NCI-H187 treated with DMSO at 0.1 percent for 48 hours (cell line): ENCODE measurements at places on chromosomes 1 and 21.

GRCh38 chr1:110136911-110137310 is 13.4 kb upstream of the SLC6A17 start:
- DNase-seq = peak; percentile 88

DNA sequence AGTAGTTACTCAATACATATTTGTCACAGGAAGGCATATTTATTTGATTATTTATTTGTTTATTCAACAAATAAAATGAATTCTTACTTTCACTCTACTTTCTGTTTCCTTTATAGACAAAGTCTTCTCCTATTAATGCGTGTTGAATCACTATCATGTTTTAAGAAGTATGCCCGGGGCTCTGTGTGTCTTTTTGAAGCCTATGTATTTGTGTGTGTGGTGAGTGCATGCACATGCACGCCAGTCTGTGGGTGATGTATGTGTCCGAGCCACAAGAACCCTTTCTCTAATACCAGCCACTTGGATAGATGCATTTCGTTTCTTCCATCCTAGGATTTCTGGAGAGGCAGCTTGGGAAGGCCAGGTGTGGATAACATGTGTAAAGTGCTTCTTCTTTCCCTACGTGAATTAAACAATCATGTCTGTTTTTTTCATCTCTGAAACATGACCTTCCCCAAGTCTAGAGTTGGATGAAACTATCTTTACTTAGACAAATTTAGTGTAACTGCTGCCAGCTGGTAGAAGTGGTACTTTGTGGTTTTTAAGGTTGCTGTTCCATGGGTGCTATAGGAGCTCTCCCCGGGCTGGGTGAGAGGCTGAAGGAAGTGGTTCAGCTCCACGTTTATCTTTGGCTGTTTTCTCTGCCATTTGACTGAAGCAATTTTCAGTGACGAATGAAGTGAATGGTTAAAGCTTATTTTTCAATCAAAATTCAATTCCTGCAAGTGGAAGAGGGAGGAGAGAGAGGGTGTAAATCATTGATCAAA is 46.8 kb upstream of the PPM1J start:
- peak; percentile 82 for DNase-seq

GRCh38 chr1:218507355-218508002 is 162.3 kb downstream of the TGFB2 start:
- no peak for DNase-seq

- no peak for DNase-seq
Measured at GRCh38 chr1:33055210-33056008, 18.7 kb upstream of the AK2 start.

- no peak for DNase-seq
Measured at GRCh38 chr1:202632241-202632640, 78.0 kb downstream of the SYT2 start.
